ENCODE measurements at places on chromosomes 3 and 15. TPM values are rescaled to one million over a fixed set of nuclear protein-coding genes. Genes with fewer than 3 reads are reported as not detected.

The FRMD4B gene
- 24.4 TPM for polyA plus RNA-seq

The GMPS gene
- polyA plus RNA-seq, result 21.8 TPM

The DYNC1LI1 gene
- polyA plus RNA-seq, result 29.7 TPM

The C3orf80 gene
- 0.41 TPM for polyA plus RNA-seq

- DNase-seq, result no peak
Measured at GRCh38 chr15:64681424-64682024, 93.9 kb downstream of the RBPMS2 start.

All from aorta (tissue), 5 donors.